Stimulated activated CD4-positive, alpha-beta T cell treated with anti-CD3 and anti-CD28 coated beads, Interleukin-1b, Interleukin-23, amount 100 ng/mL, for 1 hour (primary cell): ENCODE measurements at places on chromosomes 4 and X.

DNA sequence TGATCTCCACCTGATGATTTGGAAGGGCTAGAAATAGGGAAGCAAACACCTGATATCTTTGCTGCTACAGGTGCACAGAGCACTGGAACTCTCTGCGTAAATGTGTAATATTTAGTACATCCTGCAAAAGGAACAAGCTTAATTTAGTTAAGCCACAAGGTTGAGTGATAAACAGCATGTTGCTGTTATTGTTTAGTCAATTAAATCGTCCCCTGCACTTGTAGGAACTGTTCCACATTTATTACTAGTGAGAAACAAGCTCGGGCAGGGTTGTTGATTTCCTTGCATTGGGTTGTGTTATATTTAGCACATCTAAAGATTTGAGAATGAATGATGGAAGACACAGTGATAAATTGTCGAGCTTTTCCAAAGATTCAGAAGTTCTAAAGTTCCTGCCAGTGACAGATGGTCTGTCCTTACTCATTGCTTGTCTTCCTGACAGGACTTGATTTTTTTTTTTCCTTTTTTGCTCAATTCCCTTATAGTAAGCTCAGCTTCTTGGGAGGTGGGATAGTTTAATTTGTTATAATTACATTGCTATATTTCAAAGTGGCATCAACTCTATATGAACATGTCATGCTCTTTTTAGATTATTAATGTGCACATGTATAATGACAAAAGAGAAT lies 627.0 kb upstream of the ATOH1 start:
- DNase-seq: no peak

DNA sequence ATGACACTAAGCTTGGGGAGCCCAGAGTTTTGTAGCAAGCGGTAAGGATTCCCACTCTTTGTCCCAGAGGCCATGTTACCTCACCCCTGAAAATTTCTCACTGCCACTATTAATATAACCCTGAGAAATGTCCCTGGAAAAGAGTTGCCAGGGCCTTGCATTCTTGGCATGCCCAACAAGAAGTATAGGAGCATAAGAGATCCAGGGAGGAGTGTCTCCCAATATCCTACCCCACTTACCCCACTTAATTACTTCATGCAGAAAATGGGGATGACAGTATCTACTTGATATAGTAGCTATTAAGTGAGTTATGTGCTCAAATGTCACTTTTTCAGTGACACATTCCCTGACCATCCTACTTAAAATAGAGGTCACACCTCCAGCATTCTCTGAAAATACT lies 120.5 kb upstream of the C1GALT1C1 start:
- DNase-seq: no peak

DNA sequence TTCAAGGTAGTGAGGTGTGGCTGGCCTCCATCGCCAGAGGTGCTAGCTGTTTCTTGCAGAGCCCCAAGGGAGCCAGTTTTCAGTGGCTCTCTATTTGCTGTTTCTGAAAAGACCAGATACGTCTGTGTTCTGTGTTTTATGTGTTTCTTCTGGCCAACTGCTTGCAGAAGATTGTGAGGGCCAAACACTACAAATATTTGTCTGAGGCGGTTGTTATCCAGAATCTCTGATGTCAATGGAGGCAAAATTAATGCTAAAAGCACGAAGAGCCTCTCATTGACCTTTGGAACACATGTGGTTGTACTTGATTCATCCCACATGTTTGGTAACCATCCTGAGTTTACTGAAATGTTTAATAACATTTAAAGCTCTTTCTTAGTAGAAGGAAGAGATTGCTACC lies 113.9 kb downstream of the CT47B1 start:
- DNase-seq: no peak

- no peak for DNase-seq
Observed at GRCh38 chr4:106565727-106566126, 197.1 kb upstream of the GIMD1 start.

DNA sequence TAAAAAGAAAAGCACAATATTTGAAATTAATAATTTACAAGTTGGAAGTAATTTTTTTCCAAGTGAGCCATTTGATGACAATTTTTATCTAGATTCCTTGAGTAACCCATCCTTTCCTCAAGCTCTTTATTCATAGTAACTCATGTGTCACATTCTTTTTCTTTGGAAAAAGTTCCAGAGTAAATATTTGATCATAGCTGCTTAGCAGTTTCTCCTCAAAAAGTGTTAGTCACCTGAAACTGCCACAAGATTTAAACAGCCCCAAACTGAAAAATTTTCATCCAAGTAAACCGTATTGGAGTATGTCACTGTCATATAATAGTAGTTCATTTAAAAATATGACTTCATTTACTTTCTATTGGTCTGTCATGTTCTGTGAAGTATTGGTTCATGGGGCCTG lies 94.6 kb upstream of the CASK start:
- no peak for DNase-seq
